ENCODE measurements at places on chromosomes 13 and 19. TPM values are rescaled to one million over a fixed set of nuclear protein-coding genes. Genes with fewer than 3 reads are reported as not detected.
A peak's percentile ranks its signal among the peaks of the same experiment; 100 is the strongest.

The CEACAM4 gene
- 0.78 TPM for total RNA-seq

GRCh38 chr13:110664673-110665072, 41.2 kb downstream of the CARS2 start:
- no peak for DNase-seq

DNA sequence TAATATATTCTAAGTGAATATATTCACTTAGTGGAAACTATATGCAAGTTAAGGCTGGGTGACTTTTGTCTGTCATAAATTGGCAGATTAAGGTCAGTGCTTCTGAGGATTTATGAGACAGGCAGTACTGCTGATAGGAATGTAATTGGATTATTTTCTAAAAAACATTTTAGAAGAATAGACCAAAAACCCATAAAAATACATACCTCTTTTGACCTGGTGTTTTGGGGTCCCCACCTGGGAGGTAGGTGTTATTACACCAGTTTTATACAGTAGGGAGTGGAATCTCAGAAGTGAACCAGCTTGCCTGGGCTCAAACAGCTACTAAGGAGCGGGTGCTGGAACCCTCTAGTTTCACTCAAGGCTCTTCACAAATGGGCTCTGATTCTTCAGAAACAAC, 25.3 kb downstream of the COG3 start:
- DNase-seq, result no peak

GRCh38 chr19:23561341-23561740, 125.7 kb downstream of the ZNF675 start:
- DNase-seq, result no peak

- no peak for DNase-seq
Measured at GRCh38 chr13:31639443-31640163, 99.7 kb upstream of the RXFP2 start.

- DNase-seq, result peak; percentile 59
Measured at GRCh38 chr19:50500060-50500752, 10.8 kb downstream of the JOSD2 start.

DNA sequence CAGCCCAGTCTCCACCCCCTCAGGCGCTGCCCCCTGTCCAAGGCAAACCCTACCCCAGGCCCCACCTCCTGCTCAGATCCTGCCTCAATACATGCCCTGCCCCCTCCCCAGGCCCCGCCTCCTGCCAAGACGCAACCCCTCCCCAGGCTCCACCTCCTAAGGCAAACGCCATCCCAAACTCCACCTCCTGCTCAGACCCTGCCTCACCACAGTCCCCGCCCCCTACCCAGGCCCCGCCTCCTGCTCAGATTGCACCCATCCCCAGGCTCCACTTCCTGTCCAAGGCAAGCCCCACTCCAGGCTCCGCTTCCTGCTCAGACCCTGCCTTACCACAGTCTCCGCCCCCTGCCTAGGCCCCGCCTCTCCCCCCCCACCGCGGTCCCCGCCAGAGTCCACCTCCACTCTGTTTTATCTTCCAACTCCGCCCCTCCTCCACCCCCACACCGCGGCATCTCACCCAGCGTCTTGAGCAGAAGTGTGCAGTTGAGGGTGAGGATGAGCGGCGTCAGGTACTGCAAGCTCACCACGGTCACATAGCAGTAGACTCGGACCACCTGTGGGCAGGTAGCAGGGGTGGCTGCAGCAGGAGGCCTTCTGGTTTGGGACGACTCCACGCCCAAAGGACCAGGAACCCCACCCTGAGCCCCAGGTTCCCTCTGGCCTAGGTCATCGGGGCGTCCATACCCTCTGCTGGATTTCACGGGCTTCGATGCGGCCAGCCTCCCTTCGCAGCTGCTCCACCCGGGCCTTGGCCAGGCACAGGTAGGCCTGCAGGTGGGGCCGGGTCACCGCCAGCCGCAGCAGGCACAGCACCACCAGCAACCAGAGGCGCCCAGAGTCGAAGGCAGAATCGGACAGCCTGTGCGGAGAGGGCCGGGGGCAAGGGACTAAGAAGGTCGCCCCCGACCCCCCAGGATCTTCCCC, 17.7 kb downstream of the TMEM161A start:
- DNase-seq, result no peak

GRCh38 chr13:80276371-80277289, 64.3 kb downstream of the SPRY2 start:
- DNase-seq, result no peak

GRCh38 chr19:8515317-8515716, 1.4 kb upstream of the ZNF414 start:
- DNase-seq, result peak; percentile 51

All from natural killer cell (primary cell).